NCI-H510A treated with DMSO at 0.1 percent for 48 hours (cell line): ENCODE measurements at places on chromosomes 3 and 15.
A peak's percentile ranks its signal among the peaks of the same experiment; 100 is the strongest.

- DNase-seq, result no peak
These were observed 13.4 kb downstream of the STT3B start for GRCh38 chr3:31546162-31546561.

DNA sequence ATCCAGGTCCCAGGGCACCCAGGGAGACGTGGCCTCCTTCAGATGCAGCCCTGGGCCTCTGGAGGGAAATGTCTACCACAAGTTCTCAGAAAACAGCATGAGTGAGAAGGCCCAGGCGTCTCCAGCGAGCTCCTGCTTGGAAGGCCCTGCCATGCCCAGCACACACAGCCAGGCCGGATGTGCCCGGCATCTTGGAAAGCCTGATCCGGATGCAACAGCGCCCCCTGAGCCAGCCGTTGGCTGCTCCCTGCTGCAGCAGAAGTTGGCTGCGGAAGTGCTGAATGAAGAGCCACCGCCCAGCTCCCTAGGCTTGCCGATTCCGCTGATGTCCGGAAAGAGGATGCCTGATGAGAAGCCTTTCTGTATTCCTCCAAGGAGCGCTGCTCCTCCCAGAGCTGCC, 856 bp downstream of the NPAP1 start:
- DNase-seq, result no peak

DNA sequence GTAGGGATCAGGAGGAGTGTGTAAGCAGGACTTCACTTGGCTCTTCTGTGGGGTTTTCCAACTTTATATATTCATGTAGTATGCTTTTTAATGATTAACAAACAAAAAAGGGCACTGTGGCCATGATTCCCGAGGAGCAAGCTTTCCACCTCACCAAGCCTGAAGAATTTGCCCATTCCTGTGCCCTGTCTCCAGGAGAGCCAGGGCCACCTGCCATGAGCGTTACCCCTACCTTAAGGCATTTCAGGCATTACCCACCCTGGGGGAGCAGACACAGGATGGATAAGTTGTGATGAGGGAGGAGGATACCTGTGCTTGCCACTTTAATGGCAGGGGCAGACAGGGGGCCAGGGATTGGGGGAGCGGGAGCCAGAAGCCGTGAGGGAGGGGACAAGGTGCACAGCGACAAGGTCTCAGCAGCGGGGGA, 3.0 kb downstream of the TRPM1 start:
- no peak for DNase-seq

- DNase-seq, result no peak
These were observed 30.7 kb downstream of the EIF4E3 start for GRCh38 chr3:71694358-71694999.

GRCh38 chr3:102619361-102619760, 184.5 kb downstream of the ZPLD1 start:
- no peak for DNase-seq

DNA sequence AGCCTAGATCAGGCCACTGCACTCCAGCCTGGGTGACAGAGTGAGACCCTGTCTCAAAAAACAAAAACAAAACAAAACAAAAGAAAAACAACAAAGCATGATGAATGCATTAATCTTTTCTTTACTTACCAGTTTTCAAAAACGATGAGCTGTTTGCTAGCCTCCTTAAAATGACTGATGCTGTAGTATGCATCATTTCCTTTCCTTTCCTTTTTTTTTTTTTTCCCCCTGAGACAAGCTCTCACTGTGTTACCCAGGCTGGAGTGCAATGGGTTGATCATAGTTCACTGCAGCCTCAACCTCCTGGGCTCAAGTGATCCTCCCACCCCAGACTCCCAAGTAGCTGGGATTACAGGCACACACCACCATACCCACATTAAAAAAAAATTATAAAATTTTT, 202.0 kb downstream of the ADAMTSL3 start:
- DNase-seq, result no peak

DNA sequence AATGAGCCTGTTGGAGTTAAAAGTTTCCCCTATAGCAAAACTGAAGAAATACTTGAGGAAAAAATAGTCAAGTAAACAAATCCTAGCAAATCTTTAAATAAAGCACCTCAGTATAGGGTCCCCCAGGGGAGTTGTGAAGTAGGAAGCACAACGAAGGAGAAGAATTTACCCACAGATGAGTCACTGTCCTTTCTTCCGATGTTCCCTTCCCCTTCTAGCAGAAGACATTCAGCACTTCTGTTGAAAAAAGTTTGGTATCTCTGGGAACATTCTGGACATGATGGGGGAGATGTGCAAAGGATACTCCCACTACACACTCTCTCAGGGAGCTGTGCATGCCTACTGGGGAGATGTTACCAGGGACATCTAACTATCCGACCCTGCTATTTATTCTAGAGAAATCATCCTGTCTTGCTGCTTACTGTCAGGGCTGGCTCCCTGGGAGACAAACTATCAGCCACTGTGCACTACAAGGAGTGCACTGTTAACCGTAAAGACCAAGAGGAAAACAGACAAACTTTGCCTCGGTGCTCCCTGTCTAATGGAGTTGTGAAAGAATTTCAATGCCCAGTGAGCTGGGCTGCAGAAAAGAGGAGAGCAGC, 93.8 kb downstream of the RFTN1 start:
- DNase-seq, result no peak

GRCh38 chr15:43206054-43206453, 14.8 kb downstream of the EPB42 start:
- DNase-seq, result no peak

DNA sequence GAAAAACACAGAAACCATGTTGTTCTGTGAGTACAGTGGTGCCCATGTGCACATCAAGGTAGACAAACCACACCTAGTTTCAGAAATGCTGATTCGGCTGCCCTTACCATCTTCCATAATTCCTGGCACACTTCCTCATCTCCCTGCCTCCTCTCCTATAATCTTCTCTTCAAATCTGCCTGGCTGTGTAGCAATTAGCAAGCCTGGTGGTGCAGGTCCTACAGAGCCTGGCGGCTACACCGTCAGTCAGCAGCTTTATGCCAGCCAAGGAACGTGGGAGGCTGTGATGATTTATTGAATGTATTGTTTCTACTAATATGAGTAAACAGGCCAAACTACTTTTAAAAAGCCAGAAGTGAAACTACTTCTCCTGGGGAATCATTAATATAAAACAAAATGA, 106.8 kb downstream of the SEMA6D start:
- peak; percentile 16 for DNase-seq

DNA sequence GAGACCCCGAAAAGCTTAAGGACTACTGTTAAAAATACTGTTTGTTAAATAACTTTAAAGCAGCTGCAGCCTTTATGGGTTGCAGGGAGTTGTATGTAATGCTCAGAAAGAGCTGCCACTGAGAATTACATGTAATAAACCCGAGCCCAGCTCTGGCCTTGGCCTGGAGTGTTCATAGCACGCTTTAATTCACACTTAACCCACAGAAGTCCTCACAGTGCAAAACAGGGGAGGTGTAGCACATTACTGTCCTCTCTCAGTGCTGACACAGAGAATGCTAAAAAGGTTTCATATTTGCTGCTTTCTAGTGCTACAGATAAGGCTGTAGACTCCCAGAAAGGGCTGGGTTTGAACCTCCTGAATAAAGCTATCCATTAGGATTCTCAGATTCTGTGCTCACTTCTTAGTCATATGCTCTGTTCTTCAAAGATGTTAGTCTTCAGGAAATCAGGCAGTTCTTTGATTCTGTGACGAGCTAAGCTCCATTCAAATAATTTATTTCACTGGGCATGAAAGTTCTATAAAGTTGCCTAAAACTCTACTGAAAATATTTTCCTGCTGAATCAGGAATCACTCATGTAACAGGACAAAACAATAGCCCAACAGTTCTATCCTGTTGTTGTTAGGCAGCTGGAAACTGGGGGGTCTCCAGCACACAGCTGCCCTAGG, 108.0 kb downstream of the SENP2 start:
- DNase-seq, result no peak

DNA sequence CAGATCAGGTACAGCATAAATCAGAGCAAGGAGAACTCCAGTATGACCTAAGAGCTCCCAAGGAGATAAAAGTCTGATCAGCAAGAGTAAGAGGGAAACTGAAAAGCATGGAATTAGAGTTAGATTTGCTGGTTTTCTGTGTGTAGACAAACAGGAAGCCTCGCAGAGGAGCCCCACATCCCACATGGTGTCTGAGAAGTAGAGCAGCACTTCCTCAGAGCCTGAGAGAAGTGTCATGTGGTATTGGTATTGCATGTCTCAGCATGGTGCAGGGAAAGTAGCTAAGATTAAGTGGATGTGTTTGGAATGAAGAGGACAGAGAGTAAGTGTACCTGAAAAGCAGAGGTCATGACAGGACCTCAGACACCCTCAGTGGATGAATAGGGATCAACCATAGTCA, 175.4 kb upstream of the GBE1 start:
- no peak for DNase-seq

- DNase-seq, result no peak
These were observed 135.1 kb upstream of the KLHL25 start for GRCh38 chr15:85929786-85930185.

- peak; percentile 23 for DNase-seq
These were observed at the start of gene SLC9C1 for GRCh38 chr3:112293368-112294321. Gene SLC9C1 (minus strand): TSS chr3:112294216. CDS start chr3:112286791, 7,425 bp downstream.
